Urinary bladder (tissue), 4 donors: ENCODE measurements at places on chromosomes 3 and 15. TPM values are rescaled to one million over a fixed set of nuclear protein-coding genes. Genes with fewer than 3 reads are reported as not detected.

TATDN2 gene
- total RNA-seq: 11.3 TPM

TEX55 gene
- not detected for total RNA-seq

DYNLT2B gene
- total RNA-seq: 9.4 TPM

SCN5A gene
- 3.1 TPM for total RNA-seq

BRPF1 gene
- 11.0 TPM for total RNA-seq

VILL gene
- 16.0 TPM for total RNA-seq

- DNase-seq: no peak
Measured at GRCh38 chr3:152444029-152444641, 175.4 kb downstream of the MBNL1 start.

GRCh38 chr3:11568503-11569155, 75.1 kb downstream of the VGLL4 start:
- no peak for DNase-seq

DNA sequence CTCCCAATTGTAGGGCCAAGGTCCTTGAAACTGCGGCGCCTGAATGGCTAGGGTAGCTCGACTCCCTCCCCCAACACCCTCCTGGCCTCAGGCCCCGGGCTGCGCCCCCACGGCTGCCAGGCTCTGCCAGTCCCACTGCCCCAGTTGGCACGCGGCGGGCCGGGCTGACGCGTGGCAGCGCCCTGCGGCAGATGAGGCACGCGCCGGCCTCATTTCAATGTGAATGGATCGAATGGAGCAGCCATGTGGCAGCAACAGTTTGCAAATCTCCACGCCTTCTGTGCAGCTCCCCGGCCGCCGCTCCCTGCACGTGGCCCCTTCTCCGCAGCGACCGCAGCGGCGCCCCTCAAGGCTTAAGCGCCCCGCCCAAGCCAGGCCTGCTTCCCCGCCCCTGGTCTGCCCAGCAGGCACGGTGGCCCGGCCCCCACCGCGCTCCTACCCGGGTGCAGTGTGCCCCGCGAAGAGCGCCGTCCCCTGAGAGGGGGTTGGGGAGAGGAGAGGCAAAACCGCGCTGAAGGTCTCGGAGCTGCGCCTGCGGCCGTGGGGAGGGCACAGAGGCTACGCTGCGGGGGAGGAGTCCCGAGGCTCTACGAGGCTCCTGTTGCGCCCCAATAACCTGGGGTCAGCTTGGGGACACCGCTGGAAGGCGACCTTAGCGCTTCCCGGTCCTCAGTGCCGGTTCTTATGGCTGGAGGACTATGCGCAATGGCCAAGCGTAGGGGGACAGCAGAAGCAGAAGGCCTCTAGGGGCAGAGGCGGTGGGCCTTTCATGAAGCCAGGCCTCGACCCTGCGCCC, 3.1 kb upstream of the DLL4 start:
- no peak for DNase-seq

DNA sequence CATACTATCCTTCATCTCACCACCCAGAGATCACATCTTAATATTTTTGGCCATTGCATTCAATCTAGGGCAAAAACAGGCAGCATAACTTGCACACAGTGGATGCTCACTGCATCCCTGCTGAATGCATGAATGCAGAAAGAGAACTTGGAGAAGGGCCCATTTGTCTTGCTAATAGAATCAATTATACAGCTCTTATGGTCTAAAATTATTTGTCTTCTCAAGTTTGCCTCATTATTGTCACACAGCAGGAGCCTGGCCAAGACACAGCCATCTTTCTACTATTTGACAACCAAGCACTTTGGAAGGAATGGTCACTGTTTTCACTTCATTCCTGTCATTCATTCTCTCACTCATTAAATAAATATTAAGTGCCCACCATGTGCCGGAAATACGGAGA, 1.2 kb upstream of the ARHGEF26 start:
- DNase-seq: no peak

GRCh38 chr3:187642861-187643260, 27.3 kb downstream of the SST start:
- no peak for DNase-seq

DNA sequence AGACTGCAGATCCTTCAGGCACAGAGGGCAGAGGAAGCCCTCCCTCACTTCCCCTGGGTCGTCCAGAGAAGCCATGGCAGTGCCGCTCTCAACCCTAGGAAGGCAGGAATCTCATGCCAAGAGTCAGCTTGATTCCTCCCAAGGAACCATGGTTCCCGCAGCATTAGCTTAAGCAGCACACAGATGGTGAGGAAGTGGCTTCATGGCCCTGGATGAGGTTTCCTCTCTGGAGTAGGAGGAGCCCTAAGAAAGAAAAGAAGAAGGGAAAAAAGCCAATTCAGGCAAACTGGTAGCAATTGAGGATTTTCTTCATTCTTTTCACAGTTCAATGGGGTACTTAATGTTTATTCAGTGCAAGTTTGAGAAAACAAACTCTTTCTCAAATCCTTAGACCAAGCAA, 2.9 kb downstream of the RBSN start:
- no peak for DNase-seq

DNA sequence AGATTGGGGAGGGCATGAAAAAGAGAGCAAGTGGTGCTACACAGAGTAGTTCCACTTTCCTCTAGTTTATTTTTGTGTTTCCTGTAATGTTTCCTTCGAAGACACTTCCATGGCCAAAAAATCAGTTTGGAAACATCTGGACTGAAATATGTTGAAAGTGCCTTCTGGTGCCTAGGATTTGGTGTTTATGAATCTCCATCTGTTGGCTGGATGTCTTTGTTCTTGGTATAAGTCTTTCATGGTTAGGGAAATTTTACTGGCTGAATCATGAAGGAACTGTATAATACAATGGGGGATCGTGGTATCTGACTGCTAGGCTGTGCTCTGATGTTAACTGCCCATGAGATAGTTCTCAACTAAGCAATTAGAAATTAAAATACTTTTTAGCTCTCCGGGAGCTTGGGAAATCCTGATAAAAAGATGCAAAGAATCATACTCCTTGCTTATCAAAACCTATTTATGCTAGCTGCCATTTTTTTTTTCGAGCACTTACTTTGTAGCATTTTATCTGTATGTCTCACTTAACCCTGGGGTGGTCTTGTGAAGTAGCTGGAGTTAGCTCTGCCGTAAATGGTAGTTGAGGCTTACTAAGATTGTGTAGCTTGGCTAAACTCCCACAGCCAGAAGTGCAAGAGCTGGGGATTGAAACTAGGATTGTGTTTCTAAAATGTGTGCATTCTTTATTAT, 21.9 kb downstream of the AKAP13 start:
- DNase-seq: no peak

DNA sequence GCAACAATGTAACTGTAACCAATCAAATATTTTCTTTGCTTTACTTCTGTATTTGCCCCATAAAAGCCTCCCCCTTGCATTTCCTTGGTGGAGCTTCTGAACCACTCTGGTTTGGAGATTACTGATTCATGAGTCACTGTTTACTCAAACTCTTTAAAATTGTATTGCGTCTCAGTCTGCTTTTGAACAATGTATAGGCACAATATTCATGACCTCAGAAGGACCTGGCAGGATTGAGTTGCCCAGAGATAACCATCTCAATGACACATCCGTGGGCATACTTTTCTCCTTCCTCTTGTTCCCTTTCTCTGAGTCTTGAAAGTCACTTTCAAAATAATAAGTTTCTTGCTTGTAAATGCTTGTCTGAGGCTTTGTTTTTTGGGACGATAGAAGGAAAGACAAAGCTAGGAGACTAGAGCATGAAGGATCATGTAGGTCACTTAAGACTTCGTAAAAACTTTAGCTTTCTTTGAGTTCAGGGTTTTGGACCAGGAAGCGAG, 57.1 kb upstream of the POU1F1 start:
- peak; percentile 62 for DNase-seq

- peak; percentile 28 for DNase-seq
Measured at GRCh38 chr3:49173792-49174170, 2.4 kb downstream of the KLHDC8B start.

GRCh38 chr15:62853114-62853840, 189.3 kb upstream of the TPM1 start:
- no peak for DNase-seq

DNA sequence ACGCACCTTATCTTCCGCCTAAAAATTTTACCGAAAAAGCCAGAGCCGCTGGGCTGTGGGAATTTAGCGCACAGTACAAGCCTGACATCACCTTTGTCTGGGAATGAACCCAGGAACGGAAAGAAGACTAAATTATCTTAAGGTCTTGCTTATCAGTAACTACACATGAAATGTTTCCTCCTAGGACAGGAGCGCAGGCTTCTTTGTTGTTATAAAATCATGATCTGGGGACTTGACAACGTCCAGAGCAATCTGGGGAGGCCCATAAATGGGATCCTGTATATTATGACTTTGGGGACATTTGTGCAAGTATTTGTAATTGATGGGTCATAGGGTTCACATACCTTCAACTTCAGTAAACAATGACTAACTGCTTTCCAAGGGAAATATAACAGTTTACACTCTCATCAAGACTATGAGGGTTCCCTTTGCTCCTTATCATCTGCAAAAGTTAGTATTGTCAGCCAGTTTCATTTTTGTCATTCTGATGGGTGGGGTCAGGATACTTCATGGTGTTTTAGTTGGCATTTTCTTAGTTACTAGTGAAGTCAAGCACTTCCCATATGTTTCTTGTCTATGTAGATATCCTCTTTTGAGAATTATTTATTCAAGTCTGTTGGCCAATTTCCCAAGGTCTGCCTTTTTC, 213.9 kb upstream of the PFN2 start:
- DNase-seq: no peak

GRCh38 chr3:16864610-16865313, 20.0 kb upstream of the PLCL2 start:
- no peak for DNase-seq

DNA sequence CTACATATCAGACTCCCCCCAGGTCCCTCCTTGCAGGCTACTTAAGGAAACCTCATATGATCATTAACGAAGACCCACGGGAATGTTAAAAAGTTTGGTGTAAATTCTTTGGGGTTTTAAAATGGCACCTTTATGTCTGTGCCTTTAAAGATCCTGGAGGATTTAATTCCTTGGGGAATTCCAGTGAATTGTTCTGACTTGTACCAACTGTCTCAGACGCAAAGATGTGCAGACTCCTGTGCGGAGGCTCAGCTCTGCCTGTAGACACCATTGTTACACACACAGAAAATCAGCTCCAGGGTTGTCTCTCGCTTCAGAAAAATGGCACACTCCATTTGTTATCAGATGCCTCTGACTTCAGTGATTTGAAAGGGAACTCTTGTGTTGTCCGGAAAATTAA, 414.4 kb upstream of the CFAP20DC start:
- DNase-seq: no peak

GRCh38 chr3:159882790-159883779, 105.5 kb upstream of the IL12A start:
- DNase-seq: no peak

GRCh38 chr15:57537488-57538264, 54.0 kb upstream of the MYZAP start:
- no peak for DNase-seq

- DNase-seq: peak; percentile 72
Measured at GRCh38 chr3:45592830-45593707, 1.5 kb upstream of the LIMD1 start.

GRCh38 chr15:101088788-101089578, 162.9 kb downstream of the CHSY1 start:
- no peak for DNase-seq
